NCI-H1436 (cell line): ENCODE measurements at places on chromosomes 5 and 9.
A peak's percentile ranks its signal among the peaks of the same experiment; 100 is the strongest.

DNA sequence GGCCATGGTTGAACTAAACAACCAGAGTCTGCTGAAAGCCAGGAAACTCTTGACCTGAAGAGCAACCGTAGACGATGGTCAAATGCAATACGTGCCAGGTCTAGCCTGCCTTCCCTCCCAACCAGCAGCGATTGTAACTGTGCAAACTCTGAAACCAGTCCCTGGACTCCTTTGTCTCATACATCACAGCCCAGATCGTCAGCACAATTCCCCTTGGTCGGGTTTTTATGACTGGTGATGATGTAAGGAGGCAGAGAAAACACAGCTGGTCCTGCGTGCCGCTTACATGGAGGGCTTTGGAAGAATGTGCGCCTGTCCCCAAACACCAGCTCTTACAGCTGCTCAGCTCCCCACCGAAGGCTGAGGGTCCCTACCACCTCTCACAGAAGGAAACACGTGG lies 24.6 kb downstream of the SMIM23 start:
- DNase-seq = no peak

GRCh38 chr9:5684101-5684500 lies 55.2 kb downstream of the RIC1 start:
- no peak for DNase-seq

- no peak for DNase-seq
Observed at GRCh38 chr9:88936668-88937067, 54.6 kb upstream of the S1PR3 start.

DNA sequence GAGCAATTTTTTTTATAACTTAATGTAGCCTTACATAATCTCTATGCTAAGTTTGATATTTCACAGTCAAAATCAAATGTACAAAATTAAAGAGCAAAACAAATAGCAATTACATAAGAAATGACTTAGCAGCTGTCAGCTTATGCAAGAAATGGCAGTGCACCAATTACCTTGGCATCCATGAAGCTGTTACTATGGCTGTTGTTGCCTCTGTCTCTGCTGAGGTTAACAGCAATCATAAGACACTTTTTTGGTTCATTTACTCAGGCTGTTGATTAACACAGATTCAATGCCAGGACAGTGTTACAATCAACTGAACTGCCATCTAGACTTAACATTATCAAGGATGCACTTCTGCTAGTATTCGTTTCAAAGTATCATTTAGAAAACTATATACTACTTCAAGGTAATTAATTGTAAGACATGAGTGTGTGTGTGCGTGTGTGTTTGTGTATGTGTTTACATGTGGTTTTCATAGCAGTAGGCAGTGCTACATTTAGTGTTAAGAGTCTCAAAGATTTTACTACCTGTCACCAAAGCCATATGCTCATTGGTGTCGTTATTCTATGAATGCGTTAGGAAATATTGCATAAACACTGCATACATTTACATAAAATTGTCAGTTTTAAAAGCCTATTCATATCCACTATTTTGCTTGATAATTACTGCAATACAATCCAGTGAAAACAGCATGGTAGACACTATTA lies 1084.2 kb upstream of the COX7C start:
- no peak for DNase-seq

DNA sequence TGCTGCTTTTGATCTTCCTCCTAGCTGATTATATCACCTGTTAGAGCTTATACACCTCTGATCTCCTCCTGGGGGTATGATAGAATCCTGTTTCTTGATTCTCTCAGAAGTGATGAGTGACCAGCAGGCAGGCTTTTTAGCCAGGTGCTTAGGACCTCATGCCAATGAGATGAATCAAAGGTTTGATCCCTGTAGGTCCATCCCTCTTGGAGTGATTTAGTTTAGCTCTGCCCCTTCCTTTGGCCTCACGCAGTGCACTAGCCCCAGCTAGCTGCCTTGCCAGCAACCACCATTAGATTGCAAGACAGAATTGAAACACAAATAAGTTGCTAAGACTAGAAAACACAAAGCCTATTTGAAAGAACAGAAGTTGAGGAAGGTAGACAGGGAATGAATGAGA lies 84.4 kb downstream of the ZSWIM6 start:
- no peak for DNase-seq

GRCh38 chr5:53095931-53096525 lies 13.5 kb downstream of the MOCS2 start:
- peak; percentile 37 for DNase-seq

DNA sequence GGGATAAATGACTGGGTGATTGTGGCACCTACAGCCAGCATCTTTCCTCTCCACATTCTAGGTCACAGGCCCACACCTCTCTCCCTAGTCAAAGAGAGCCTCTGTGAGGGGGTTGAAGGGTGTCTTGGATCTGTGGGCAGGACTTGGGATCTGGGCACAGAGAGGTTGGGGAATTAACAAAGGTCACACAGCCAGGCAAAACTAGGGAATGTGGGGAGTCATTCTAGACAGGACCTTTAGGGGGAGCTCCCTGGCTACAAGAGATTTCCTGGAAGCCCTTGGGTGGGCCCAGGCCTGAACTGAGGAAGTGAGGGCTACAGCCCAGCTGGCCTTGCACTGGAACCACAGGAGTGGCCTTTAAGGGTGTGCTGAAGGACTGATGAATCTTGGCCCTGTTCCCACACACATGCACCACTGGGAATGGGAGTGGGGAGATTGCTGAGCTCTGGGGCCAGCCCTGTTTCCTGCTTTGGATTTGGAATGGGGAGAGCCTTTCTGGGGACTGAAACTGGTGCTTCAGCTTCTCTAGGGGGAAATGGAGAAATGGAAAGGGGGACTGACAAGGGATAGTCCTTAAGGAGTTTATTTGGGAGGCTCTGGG lies 12.4 kb upstream of the CXXC5 start:
- DNase-seq = peak; percentile 30

GRCh38 chr5:171157276-171157675 lies 151.8 kb upstream of the TLX3 start:
- DNase-seq = no peak

GRCh38 chr9:124225945-124226344 lies 31.8 kb upstream of the NEK6 start:
- no peak for DNase-seq

- no peak for DNase-seq
Observed at GRCh38 chr5:41832430-41832829, 37.8 kb downstream of the OXCT1 start.

- no peak for DNase-seq
Observed at GRCh38 chr5:133744960-133745308, 132.6 kb upstream of the FSTL4 start.

DNA sequence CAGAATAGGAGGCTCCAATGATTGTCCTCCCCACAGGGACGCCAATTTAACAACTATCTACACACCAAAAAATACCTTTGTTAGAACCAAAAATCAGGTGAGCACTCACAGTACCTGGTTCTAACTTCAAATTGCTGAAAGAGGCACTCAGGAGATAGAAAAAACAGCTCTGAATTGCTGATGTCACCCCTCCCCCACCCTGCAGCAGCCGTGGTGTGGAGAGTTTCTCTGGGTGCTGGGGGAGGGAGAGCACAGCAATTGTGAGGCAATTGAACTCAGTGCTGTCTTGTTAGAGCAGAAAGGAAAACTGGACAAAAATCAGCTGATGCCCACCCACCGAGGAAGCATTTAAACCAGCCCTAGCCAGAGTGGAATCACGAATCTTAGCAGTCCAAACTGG lies 41.8 kb downstream of the TNFSF8 start:
- DNase-seq = no peak

DNA sequence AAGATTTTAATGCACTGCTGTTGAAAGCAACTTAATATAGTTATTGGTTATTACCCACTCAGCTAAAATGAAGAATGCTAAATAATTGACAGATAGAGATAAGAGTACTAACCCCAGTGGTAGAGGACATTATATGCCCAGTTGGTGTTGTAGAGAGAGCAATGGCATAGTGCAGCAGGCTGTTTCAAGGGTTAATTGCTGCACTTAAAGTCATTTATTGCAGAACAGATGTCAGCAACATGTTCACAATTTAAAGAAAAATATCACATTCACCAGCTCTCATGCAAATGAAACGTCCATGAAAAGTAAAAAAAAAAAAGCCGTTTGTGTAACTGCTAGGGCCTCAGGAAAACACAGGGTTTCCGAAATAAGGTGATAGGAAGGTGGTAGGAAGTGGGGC lies 254.6 kb downstream of the MTRR start:
- DNase-seq = no peak

GRCh38 chr9:37144762-37145161 lies 24.4 kb downstream of the ZCCHC7 start:
- no peak for DNase-seq

DNA sequence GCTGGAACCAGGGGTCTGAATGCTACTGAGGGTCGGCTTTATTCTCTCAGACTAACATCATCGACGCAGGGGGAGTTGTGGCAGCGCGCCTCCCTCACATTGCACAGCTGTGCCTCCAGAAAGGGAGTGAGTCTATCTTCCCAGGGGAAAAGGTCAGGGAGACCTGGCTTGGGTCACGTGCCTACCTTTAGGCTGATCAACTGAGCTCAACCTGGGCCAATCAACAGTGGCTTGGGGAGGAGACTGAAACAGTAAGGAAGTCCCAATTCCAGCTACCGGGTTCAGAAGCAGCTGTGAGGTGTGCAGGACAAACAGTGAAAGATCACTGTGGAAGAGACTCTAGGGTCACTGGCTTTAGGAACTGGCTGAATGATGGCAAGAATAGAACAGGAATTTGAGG lies 14.3 kb downstream of the SNX30 start:
- DNase-seq = peak; percentile 81

DNA sequence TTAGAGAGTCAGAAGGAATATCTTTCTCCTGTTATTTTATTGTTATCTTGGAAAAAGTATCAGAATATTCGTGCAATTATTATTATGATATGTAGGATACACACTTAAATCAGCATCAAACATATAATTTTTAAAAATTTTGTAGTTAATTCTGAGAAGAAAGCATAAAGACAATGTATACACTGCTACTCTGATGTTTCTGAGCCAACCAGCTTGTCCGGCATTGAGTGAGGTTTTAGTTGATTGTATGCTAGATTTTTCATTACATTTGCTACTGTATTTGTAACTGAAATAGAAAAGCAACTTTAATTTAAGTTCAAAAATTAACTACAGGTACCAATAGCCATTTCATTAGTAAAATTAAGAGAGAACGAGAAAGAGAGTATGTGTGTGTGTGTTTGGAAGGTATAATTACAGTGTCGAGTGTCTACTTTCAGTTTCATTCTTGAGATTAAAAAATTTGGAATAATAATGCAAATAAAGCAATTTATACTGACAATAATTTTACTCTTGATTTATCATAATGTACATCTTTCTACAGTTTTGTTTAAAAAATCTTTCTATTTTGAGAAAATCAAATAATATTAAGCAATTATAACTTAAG lies 160.4 kb upstream of the CDH12 start:
- DNase-seq = no peak
